ENCODE measurements at places on chromosomes 7 and 10. TPM values are rescaled to one million over a fixed set of nuclear protein-coding genes. Genes with fewer than 3 reads are reported as not detected.

GRCh38 chr7:51182636-51183166 lies 133.9 kb downstream of the COBL start:
- DNase-seq: no peak
- no peak overlapping the region for H3K4me3 ChIP-seq
- H3K27ac ChIP-seq: no peak overlapping the region
- no peaks in the 10 kb centered on the region for H3K27me3 ChIP-seq
- H3K4me1 ChIP-seq: no peaks in the 10 kb centered on the region

DNA sequence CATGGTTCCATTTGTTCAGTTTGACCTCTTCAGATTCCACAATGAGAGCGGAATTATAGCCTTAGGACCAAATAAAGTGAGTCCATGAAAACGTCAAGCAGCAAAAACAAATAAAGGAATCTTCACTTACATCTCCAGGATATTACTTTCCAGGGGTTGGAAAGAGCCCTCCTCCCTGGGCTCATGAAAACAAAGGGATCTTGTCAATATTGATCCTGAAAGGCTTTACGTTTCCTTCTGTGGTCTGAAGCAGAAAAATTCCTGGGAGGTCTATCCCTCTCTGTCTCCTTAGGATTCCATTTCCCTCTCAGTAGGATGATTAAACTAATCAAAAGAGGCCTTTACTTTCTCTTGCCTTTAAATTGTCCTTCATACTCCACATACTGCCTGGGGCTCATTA lies 293.5 kb downstream of the GPAM start:
- H3K36me3 ChIP-seq: no peaks in the 10 kb centered on the region
- H3K4me3 ChIP-seq: no peak overlapping the region
- no peaks in the 10 kb centered on the region for H3K4me1 ChIP-seq
- no peak for DNase-seq

The PLEKHS1 gene
- total RNA-seq: not detected

DNA sequence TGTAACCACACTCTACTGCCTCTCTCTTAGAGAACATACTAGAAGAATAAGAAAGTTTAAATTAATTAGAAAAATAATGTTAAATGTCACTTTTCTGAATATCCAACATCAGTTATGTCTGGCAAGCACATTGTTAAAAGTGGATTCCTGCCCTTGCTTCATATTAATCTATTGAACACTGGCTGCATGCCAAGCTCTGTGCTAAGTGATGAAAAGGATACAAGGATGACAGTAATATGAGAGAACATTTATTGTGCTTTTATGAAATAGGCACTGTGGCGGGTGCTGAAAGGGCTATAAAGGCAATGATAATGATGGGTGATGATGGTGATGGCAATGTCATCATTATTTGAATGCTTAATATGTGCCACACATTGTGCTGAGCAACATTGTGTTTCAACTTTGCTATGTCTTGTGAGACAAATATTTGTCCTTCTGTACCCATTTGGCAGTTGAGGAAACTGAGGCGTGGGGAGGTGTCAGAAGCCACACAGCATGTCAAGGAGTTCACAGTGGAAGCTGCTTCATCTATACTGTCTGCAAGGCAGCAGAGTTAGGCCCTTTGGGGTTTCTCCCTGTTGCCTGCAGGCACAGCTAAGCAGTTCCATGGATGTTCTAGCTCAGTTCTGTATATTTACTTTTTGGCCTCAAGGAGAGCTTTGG lies 64.2 kb upstream of the RAPGEF5 start:
- H3K36me3 ChIP-seq: no peaks in the 10 kb centered on the region
- H3K4me1 ChIP-seq: no peaks in the 10 kb centered on the region
- DNase-seq: no peak
- H3K27ac ChIP-seq: no peak overlapping the region
- no peak overlapping the region for H3K4me3 ChIP-seq

All from CD8-positive, alpha-beta memory T cell (primary cell).